ENCODE measurements at places on chromosomes 6 and 20.

- DNase-seq = peak; percentile 77
These were observed 26.8 kb upstream of the SLC9A8 start for GRCh38 chr20:49785852-49786175.

- no peak for DNase-seq
These were observed 21.5 kb downstream of the COL19A1 start for GRCh38 chr6:69887714-69888345.

GRCh38 chr6:126550323-126550722 is 210.4 kb downstream of the CENPW start:
- DNase-seq = no peak

DNA sequence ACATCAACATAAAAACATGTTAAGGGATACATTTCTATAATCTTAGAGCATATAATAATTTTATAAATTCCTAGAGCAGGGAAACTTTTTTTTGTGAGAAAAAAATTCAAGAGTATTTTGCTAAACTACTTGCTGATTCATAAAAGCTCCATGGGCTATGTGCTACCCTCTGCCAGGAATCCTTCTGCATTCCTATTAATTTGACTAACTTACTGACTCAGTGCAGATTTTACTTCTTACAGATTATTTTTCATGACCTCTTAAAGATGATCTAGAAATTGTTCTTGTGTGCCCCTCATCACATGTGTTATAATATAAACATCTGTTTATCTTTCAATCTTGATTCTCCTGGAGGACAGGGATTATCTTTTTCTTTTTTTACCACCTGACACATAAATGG is 5.7 kb downstream of the VTA1 start:
- DNase-seq = no peak

- no peak for DNase-seq
These were observed 355.5 kb upstream of the HTR1E start for GRCh38 chr6:86581833-86582232.

DNA sequence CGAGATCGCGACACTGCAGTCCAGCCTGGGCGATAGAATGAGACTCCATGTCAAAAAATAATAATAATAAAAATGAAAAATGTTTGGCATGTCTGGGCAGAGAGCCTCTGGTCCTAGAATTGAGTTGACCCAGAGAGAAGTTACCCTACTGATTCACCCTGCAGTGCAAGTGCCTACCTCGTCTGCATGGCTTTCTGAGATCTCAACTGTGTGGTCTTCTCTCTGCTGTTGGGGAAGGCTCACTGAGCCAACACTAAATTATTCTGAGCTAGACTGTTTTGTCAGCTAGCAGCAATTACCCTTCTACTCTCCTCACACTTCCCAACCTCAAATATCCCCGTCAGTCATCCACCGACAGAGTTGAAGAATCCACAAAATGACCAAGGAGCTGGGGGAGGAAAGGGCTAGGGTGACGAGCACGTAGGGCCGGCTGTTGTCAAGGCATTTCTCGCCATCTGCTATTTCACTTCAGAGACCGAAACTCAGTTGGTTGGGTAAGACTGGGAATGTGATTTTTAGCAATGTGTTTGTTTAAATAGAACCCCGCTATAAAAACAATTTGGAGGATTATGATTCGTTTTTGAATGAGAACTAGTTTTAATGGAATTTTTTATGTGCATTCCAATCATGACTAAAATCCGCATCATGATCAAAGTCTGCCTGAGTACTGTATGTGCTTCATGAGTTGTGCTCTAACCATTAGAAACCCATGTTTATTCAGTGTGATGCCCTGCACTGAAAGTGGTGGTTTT is 9.4 kb downstream of the MAS1 start:
- DNase-seq = no peak

- no peak for DNase-seq
These were observed 131.1 kb upstream of the HSF2 start for GRCh38 chr6:122268394-122268793.

- DNase-seq = peak; percentile 76
These were observed 50.8 kb downstream of the SNX9 start for GRCh38 chr6:157873735-157874344.

GRCh38 chr6:120077489-120077888 is 727.9 kb upstream of the MAN1A1 start:
- DNase-seq = no peak

GRCh38 chr20:61753987-61754956 is 311.4 kb downstream of the TAF4 start:
- DNase-seq = no peak

- DNase-seq = no peak
These were observed 43.9 kb downstream of the PLCB4 start for GRCh38 chr20:9112541-9113515.

GRCh38 chr6:4999586-4999985 is 4.3 kb downstream of the RPP40 start:
- DNase-seq = no peak

GRCh38 chr6:159257846-159258245 is 88.6 kb downstream of the FNDC1 start:
- no peak for DNase-seq

DNA sequence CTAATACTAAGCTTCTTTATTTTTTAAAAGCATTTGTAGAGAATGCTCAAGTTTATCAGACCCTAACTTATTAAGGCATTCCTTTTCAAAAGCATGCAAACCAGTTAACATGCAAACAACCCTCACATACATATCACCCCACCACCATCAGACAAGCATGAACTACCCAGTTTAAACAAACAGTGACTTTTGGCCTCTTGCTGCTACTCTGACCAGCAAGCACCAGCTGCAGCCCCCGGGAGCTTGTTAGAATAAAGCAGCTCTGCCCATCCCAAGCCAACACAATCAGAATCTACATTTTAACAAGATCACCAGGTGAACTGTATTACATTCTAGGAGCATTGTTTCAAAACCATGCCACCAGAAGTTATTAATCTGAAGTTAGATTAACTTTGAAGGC is 5.9 kb upstream of the NUP153 start:
- no peak for DNase-seq

- DNase-seq = no peak
These were observed 100.4 kb downstream of the OGFRL1 start for GRCh38 chr6:71388856-71389527.

DNA sequence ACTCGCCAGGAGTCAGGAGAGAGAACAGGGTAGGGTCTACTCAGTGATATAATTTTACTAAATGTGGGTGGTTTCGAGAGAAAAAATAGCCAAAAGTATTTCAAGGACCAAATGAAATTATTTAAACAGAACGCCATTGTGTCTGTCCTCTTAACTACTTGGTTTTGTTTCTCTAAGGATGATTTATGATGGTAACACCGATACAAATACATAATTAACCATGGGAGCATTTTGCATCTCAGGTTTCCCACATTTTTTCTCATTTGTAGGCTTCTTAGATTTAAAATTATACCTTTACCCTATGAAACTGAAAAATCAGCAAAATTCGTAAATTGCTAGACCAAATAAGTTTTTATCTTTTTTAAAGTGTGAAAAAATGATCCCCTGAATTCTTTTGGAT is 188.2 kb downstream of the ZFP64 start:
- DNase-seq = no peak

DNA sequence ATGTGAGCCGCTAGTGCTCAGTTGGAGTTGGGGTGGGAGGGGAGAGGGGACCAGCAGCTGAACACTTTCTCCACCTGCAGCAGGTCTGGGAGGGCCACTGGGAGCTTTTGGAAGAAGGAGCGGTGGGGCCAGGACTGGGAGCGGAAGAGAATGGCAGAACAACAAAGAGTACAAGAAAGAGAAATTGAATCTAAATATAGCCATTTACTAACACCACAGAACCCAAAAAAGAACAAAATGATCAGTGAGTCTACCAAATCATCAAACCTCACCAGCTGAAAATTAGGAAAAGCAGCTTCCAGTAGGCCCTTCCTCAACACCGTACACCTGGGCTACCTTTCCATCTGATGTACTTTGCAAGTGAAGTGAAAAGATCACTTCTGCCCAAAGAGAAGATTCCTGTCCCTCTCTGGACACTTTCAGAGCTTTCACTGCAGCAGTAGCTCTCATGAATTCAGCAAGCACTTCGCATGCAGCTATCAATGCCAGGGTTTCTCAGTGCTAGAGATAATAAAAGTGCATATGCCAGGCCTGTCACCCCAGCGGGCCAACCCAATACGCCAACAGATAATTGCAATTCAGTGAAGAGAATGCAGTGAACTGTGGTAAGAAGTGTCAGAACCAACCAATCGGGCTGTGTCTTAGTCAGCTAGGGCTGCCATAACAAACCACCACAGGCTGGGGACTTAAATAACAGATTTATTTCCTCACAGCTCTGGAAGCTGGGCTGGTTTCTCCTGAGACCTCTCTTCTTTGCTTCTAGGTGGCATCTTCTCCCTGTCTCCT is 597 bp downstream of the LY86 start:
- no peak for DNase-seq

DNA sequence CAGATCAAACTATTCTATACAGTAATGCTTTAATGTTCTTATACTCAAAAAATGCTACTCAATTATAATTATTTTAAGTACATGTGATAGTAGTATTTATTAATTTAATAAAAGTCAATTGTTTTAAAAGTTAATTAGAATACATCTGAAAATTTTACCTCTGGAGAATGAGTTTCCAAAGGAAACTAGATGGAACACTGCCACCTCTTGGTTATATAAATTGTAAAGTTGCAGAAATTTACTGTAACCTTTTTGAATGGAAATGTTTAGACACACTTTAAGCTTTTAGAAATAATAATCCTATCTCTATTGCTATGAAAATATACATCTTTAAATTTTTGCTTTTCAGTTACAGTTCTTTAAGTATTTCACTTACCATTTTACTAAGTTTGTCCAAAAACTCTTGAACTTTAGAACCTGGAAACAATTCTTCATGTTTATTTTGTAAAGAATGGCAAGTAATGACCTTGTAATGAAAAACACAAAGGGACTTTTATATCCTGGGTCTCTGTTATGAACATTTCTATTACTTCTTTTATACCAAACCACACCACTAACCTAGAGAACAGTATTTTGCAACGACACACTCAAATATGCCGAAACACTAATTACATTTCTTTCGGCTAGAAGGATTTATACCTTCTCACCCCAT is 10.9 kb upstream of the BMP5 start:
- DNase-seq = peak; percentile 47

DNA sequence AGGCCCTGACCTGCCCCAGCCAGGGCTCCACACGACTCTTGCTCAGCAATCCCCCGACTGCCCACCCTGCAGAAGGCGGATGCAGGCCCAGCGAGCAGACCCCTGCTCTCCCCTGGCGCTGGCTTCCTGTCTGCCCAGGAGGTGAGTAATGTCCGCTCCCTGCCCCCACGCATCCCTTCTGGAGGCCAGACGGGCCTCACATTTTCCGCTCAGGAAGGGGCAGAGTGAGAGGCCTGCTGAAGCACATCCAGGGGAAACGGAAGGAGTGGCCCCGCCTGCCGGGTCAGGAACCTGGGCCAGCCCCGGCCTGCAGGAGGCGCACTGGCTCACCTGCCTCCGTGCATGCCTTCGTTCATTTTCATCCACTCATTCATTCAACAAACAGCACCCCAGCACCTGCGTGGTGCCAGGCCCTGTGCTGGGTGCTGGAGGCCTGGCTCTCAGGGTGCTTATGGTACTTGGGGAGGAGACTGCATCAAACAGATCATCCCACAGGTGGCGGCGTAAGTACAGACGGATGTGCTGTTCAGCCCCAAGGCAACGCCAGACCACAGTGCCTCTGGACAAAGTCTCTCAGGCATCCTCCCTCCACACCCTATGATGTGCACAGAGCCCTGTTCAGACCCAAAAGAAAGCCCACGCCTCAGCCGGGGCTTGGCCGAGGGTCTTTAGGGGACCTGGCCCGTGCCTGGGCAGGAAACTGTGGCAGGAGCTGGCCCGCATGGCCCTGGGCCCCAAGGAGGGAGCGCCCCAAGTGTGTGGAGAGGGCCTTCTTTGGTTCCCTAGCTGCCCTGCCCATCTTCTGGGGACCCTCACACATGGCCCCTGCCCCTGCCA is 112.1 kb downstream of the ASXL1 start:
- DNase-seq = peak; percentile 59

- DNase-seq = no peak
These were observed 140.7 kb downstream of the RNASET2 start for GRCh38 chr6:166815629-166816028.

DNA sequence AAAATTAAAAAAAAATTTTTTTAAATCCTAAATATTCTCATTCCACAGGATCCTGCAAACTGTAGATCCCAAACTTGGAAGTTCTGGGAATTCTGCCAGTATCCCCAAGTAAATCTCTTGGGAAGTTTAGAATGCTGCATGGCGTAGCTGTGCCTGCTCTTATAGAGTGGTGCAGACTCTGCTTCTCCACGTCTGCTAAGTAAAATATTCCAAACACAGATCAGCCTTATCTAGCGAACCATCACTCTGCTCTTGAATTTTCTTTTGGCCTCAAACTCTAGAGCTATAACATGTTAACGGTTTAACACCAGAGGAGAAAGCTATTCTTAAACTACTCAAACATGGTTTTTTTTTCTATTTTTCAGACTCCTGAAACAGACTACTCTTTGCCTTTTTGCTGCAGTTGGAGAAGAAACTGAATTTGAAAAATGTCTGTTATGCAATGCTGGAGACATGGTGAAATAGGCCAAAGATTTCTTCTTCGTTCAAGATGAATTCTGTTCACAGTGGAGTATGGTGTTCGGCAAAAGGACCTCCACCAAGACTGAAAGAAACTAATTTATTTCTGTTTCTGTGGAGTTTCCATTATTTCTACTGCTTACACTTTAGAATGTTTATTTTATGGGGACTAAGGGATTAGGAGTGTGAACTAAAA is 138.5 kb upstream of the AKAP12 start:
- no peak for DNase-seq

DNA sequence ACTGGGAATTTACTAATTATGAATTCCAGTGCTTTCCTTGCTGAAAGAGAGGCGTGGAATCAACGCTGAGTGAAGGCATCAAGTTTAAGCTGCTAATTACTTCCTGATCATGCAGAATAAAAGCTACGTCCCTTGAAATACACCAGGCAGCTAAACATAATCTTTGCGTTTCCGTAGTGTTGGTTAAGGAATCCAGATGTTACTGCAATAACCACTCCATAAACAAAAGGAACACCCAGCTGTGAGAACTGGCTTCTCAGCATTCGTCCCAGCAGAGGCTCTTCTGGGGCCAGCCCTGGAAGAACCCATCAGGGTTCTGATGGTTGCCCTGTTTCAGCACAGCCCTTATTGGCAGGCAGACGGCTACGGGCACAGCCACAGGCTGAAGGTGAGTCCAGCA is 111.4 kb downstream of the CDH26 start:
- no peak for DNase-seq

GRCh38 chr6:115630424-115631024 is 430.2 kb downstream of the FRK start:
- DNase-seq = no peak

GRCh38 chr6:14002176-14002947 is 77.6 kb downstream of the RNF182 start:
- DNase-seq = no peak

- no peak for DNase-seq
These were observed 192.2 kb downstream of the RFPL4B start for GRCh38 chr6:112539355-112539754.

GRCh38 chr20:17579369-17580039 is 9.6 kb downstream of the DSTN start:
- no peak for DNase-seq

GRCh38 chr20:1631309-1632151 is 11.7 kb upstream of the SIRPB1 start:
- no peak for DNase-seq

DNA sequence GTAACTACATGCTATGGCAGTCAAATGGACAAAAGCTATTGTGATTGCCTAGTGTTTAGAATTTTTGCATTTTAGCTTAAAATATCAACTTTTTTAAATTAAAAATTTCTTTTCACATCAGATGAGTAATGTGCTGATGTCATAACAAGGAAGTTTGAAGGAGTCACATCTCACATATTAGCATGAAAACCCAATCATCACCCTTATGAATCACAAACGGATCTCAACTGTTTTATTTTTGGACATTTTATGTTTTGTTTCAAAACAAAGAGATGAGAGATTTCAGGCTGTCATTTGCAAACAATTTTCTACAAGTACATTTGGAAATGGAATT is 53.6 kb upstream of the TRERF1 start:
- DNase-seq = no peak

Measured in AML-193 (cell line).